ENCODE measurements at places on chromosomes 5 and 9. TPM values are rescaled to one million over a fixed set of nuclear protein-coding genes. Genes with fewer than 3 reads are reported as not detected.
A peak's percentile ranks its signal among the peaks of the same experiment; 100 is the strongest.

- H3K4me1 ChIP-seq = peaks cover 33% of the 10 kb centered on the region
- H3K27ac ChIP-seq = no peak overlapping the region
- no peak overlapping the region for H3K4me3 ChIP-seq
Observed at GRCh38 chr5:67028371-67028770, 168.2 kb downstream of the CD180 start.

GRCh38 chr9:34493972-34494535, 28.7 kb downstream of the ENHO start:
- no peaks in the 10 kb centered on the region for H3K36me3 ChIP-seq
- no peaks in the 10 kb centered on the region for H3K4me1 ChIP-seq
- H3K27ac ChIP-seq = no peak overlapping the region
- no peaks in the 10 kb centered on the region for H3K27me3 ChIP-seq

DNA sequence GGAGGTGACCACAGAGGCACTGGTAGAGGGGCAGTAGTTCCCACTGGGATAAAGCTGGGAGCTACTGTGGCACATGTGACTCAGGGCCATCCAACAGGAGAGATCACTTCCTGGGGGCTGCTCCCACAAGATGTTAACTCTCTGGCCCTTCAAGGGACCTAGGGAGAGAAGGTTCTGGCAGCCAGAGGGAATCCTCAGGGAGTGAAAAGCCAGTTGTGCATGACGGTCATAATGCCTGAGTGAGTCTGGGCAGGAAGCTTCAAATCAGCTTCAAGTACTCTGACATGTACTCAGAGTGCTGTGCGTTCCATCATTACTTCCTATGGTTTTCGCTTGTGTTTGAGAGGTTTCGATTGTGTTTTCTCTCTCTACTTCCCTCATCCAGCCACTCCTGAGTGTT, 388.5 kb downstream of the GABRG2 start:
- H3K4me3 ChIP-seq = no peak overlapping the region
- no peaks in the 10 kb centered on the region for H3K4me1 ChIP-seq
- H3K27ac ChIP-seq = no peak overlapping the region

- H3K4me1 ChIP-seq = no peaks in the 10 kb centered on the region
- no peaks in the 10 kb centered on the region for H3K36me3 ChIP-seq
- DNase-seq = no peak
Observed at GRCh38 chr5:2320611-2321010, 430.9 kb downstream of the IRX2 start.

DNA sequence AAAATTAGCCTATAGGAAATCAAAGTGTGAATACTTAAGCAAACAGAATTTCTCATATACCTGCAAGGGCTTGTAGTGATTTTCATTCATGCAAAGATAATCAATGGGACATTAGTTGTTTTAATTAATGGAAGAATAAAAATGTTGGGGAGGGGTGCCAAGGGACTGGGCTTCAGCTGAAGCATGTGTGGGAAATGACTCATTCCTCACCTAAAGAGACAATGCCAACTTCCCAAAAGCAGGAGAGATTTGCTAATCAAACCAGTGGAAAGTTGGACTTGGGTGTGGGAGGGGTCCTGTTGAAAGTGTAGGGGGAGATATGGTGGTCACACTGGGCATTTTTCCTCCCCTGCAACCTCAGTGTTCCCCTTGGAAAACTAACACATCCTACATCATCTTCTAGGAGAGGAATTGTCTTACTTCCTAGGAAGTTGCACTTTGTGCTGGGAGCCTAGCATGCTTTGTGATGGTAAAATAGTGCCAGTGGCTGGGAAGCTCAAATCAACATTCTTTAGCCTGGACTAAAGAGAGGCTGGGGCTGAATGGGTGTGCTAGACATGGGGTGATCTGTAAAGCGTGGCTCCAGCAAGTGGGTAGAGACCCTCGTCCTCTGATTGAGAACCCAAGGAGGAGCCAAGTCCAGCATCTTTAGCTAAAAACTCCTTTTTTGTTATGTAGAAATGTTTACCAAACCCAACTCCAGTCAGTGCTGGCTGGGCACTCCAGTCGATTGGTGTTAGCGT, 6.4 kb upstream of the LHX2 start:
- peaks cover 16% of the 10 kb centered on the region for H3K4me1 ChIP-seq
- H3K36me3 ChIP-seq = no peaks in the 10 kb centered on the region
- peaks cover 90% of the 10 kb centered on the region for H3K27me3 ChIP-seq
- no peak overlapping the region for H3K27ac ChIP-seq

DNA sequence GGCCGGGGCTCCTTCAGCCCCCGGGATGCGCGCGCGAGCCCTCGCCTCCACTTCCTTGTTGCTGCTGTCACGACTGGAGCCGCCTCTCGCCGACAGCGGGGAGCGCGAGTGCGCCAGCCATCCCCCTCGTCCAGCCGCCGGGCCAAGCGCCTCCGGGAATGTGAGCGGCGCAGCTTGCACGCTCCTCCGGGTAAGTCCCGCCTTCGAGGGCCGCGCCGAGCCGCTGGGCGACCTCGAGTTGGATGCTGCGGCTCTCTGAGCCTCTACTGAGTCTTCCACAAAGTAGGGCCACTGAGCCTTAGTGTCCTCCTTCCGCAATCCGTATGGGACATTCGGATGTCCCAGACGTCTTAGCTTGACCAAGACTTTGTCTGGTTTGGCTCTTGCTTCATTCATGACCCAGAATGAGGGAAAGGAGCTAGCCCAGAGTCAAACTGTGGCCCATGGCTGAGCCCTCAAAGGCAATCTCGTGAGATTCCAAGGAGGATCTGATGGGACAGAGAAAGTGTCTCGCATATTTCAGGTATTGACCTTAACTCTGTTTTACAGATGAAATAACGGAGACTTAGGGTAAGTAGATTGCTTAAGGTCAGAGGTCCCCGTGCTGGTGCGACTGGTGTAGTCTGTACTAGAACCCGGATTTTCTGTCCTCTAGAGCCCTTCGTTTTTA, 586 bp downstream of the HMGXB3 start:
- H3K27ac ChIP-seq = peak overlapping the region; percentile 82
- H3K27me3 ChIP-seq = no peaks in the 10 kb centered on the region
- H3K4me3 ChIP-seq = peak overlapping the region; percentile 83
- H3K4me1 ChIP-seq = peaks cover 36% of the 10 kb centered on the region

DNA sequence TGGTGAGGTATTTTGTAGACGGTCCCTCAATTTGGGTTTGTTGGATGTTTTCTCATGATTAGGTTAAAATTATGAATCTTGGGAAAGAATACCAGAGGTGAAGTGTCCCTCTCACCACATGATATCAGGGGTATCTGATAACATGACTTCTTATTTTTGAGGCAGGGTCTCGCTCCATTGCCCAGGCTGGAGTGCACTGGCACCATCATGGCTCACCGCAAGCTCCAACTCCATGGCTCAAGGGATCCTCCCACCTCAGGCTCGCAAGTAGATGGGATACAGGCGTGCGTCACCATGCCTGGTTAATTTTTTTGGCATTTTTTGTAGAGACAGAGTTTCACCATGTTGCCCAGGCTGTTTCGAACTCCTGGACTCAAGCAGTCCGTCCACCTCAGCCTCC, 24.1 kb downstream of the SPRY4 start:
- H3K4me1 ChIP-seq = peaks cover 4% of the 10 kb centered on the region
- H3K27ac ChIP-seq = no peak overlapping the region
- H3K36me3 ChIP-seq = no peaks in the 10 kb centered on the region

DNA sequence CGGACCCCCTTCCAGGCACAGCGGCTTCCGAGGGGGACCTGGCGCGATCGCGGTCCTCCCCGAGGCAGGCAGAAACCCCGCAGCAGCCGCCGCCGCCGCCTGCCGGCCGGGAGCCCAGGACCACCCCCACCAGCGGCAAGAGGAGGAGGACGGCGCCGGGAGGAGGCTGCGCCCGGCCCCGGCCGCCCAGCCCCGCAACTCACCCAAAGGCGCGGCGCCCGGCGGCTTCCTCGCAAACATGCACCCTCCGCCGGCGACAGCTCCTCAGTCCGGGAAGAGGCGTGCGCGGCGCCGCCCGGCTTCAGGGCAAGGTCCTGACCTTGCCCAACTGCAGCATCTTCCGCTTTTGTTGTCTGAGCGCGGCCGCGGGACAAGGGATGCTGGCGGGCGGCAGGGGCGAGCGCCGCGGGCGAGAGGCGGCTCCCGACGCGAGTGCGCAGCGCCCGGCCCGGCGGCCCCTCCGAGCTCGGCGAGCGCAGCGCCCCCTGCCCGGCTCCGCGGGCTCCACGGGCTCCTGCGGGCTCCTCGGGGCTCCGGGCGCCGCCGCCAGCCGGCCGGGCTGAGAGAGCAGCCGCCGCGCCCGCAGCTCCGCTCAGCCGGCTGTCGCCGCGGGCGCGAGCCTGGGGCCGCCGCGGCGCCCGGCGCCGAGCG, 507 bp downstream of the CTNND2 start:
- peaks cover 12% of the 10 kb centered on the region for H3K27me3 ChIP-seq
- no peak overlapping the region for H3K27ac ChIP-seq
- no peaks in the 10 kb centered on the region for H3K4me1 ChIP-seq
- no peak overlapping the region for H3K4me3 ChIP-seq
- DNase-seq = no peak

- peaks cover 30% of the 10 kb centered on the region for H3K4me1 ChIP-seq
- DNase-seq = no peak
- no peaks in the 10 kb centered on the region for H3K36me3 ChIP-seq
- H3K27me3 ChIP-seq = no peaks in the 10 kb centered on the region
- no peak overlapping the region for H3K27ac ChIP-seq
- H3K4me3 ChIP-seq = no peak overlapping the region
Observed at GRCh38 chr5:177431317-177432142, 5.1 kb downstream of the GRK6 start.

DNA sequence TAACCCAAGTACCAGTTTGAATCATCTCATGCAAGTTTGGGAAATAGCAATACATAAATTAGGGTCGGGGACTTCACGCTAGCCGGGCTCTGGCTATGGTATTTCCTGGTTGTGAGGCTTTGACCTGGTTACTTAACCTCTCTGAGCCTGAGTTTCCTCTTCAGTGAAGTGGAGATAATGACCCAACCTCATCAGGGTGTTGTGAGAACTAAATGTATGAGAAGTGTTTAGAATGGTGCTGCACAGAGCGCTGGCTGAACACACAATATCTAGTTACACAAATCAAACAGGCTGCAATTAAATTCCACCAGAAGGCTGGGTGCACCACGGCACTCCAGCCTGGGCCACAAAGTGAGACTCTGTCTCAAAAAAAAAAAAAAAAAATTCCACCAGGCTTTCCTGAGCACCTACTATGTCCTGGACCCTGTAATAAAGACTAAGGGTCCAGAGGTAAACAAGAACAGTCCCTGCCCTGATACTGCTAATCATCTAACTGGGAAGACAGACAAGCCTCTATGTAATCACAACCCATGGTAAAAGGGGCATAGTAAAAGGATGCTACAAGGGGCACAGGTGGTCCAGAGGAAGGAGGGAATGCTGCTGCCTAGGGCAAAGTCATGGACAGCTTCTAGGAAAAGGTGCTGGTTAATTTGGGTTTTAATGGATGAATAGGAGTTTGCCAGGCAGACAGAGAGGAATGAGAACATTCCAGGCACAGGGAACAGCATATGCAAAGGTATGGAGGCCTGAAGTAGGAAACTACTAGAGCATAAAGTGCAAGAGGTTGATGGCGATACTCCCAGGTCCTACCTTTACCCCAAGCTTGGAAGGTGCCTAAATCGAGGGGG, 27.7 kb downstream of the DUSP1 start:
- H3K36me3 ChIP-seq = no peaks in the 10 kb centered on the region
- H3K27ac ChIP-seq = no peak overlapping the region
- H3K4me3 ChIP-seq = no peak overlapping the region
- DNase-seq = no peak

DNA sequence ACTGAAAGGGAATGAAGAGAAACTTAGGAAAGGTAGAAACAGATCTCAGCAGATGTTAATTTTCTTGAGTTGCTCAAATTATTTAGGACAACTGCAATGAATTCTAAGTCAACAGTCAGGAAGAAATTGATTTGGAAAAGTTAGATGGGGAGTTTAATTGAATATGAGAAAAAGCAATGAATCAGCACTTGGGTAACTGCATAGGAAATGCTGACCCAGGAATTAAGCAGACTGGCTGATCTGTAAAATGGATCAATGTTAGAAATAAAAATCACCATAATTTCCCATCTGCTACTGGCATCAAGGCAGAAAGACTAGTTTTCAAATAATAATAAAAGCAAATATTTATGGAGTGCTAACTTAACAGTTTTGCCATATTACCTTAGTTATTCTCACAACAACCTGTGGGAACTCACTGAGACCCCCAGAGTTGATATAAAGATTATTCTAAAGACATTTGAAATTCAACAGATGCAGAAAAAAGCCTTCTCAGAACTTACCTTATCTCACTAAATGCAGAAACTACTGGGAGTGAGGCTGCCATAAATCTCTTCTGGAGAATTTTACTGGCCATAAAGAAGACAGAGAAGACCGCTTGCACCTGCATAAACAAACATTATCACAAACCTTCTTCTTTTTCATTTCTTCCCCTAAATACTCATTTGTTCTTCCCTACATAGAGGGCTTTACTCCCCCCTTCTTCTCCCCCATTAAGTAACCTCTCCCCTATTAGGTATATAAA, 22.8 kb upstream of the SLC12A2 start:
- H3K27me3 ChIP-seq = no peaks in the 10 kb centered on the region
- no peak overlapping the region for H3K4me3 ChIP-seq
- no peaks in the 10 kb centered on the region for H3K36me3 ChIP-seq
- DNase-seq = no peak
- H3K27ac ChIP-seq = no peak overlapping the region

- no peaks in the 10 kb centered on the region for H3K36me3 ChIP-seq
Observed at GRCh38 chr9:101054657-101055056, 26.1 kb downstream of the PLPPR1 start.

DNA sequence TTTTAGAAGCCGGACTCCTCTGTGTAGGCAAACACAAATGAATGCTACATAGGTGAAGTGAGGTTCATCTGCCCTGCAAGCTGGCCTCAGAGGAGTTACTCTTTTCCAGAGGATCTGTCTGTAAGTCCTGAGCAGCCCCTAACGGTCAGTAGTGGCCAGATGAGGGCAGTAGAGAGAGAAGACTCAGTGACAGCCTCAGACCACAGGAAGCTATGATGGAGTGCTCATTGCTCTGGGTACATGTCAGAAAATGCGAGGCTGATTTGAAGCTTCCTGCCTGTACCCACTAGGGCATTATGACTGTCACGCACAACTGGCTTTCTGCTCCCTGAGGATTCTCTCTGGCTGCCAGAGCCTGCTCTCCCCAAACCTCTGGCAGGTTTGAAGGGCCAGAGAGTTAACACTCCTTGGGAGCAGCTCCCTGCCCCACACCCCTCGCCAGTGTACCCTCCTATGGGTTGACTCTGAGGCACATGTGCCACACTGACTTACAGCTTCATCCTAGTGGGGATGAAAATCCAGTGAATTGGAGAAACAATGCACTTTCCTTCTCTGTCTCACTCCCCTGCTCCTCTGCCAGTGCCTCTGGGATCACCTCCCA, 141.5 kb downstream of the GABRG2 start:
- DNase-seq = peak; percentile 27
- H3K36me3 ChIP-seq = no peaks in the 10 kb centered on the region
- no peak overlapping the region for H3K27ac ChIP-seq
- no peak overlapping the region for H3K4me3 ChIP-seq

- H3K36me3 ChIP-seq = no peaks in the 10 kb centered on the region
- H3K4me3 ChIP-seq = no peak overlapping the region
- H3K27ac ChIP-seq = no peak overlapping the region
- H3K4me1 ChIP-seq = no peaks in the 10 kb centered on the region
Observed at GRCh38 chr5:98755406-98755805, 18.1 kb upstream of the RGMB start.

S1PR3 gene
- 10.0 TPM for total RNA-seq

HAVCR2 gene
- 19.4 TPM for total RNA-seq

LAMC3 gene
- 54.2 TPM for total RNA-seq

IFNK gene
- not detected for total RNA-seq

SPINK1 gene
- total RNA-seq = 3.4 TPM

NOTCH1 gene
- total RNA-seq = 18.1 TPM

CCNO gene
- total RNA-seq = not detected

FOXD4L4 gene
- total RNA-seq = not detected

FSTL4 gene
- total RNA-seq = 5.2 TPM

MYMK gene
- total RNA-seq = not detected

GKAP1 gene
- total RNA-seq = 5.5 TPM

FAM153A gene
- total RNA-seq = 4.9 TPM

C5orf52 gene
- not detected for total RNA-seq

ANXA1 gene
- 45.7 TPM for total RNA-seq

Data from adrenal gland (tissue), 19 donors.